Posterior vena cava (tissue), 2 donors: ENCODE measurements at places on chromosomes 7 and 10.

- DNase-seq = peak; percentile 73
Observed at GRCh38 chr7:104552102-104552501, 223.7 kb downstream of the LHFPL3 start.

DNA sequence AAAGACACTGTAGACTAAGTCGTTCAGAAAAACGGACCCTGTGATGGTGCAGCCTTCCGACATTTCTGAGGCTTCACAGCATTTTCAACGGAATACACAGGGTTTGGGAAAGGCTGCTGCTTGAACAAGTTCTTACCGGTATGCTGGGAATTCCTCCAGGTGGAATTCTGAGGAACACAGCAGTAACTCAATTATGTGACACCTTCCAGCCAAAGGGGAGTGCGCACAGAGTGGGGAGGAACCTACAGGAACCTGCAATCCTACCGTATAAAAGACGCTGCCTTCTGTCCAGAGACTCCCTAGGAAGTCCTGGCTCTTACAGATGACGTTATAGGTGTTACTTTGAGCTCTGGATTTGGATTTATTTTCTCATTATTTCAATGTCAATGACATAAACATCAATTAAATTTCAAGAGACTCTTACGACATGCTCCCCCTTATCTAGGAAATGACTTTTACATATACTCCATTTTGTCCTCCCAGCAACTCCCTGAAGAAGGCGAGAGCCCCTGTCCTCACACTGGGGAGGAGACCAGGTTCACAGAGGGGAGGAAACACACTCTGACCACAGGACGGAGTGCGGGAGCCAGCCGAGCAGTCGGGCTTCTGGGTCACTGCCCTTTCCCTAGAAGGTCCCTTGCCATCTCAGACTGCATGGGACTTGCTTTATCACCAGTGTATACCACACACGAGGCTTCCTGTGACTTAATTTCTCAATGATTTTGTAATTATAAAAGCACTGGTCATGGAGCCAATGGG is 27.9 kb downstream of the VIPR2 start:
- peak; percentile 53 for DNase-seq

DNA sequence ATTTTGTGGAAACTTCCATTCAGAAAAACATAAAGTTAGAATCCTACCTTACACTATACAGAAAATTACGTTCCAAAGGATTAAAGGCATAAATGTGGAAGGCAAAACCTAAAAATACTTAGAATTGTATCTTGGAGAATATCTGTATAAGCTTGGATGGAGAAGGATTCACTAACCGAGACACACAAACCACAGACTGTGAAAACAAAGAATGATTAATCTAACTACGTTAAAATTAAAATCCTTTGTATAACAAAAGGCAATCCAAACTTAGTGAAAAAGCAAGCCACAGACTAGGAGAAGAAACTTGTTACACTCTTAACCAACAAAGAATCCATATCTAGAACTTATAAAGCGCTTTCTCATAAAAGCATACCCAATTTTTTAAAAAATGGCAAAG is 678.8 kb downstream of the INHBA start:
- DNase-seq = no peak

DNA sequence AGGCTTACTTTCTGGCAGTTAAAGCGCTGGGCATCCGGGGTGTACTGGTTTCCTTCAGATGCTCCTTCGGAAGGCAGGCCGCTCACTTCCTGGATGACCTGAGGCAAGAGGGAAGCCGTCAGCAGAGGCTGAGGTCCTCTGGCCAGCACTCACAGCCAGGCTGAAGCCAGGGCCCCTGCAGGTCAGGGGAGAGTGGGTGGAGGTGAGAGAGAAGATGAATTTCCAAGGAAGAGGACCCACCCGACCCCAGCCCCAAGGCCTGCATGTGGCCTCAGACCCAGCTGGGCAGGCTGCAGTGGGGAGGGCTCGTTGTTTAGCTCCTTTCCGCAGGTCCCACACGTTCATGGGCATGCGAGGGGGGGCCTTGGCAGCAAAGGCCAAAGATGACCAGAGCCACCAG is 71.3 kb downstream of the VWA2 start:
- DNase-seq = peak; percentile 77

GRCh38 chr10:21022821-21023220 is 125.7 kb upstream of the NEBL start:
- DNase-seq = no peak

GRCh38 chr10:871951-872403 is 59.5 kb downstream of the LARP4B start:
- DNase-seq = no peak

DNA sequence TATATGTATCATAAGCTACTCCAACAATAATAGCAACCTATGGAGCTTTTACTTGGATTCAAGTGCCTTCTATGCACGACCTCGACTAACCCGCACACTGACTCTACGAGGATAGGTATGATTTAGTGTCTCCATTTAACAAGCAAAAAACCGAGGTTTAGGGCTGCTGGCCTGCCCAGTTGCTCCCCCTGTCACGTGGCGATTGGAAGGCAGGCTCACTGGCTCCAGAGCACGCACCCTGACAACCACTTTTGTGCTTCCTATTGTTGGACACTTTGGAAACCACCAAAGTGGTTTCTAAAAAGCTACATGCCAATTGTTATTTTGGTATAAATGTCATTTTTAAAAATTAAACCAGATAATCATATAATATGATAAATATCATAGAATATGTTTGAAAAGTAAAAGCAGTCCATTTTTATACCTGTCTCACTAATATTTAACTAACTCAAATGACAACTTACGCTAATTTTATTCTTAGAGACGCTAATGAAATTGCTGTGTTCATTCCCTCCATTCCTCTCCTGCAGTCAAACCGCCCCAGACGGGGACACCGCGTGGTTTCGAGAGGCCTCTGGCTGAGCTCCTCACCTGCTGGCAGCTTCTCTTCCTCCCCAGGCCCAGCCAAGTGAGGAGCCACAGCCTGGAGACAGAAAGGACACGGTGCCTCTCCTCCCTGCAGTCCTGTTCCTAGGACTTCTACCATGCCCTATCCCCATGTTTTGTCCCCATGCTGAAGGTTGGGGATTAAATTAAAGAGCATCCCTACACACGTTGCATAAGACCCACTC is 22.2 kb upstream of the RHEB start:
- DNase-seq = no peak

GRCh38 chr7:30671793-30672465 is 10.3 kb downstream of the CRHR2 start:
- no peak for DNase-seq

- no peak for DNase-seq
Observed at GRCh38 chr7:90092506-90092905, 61.8 kb upstream of the STEAP1 start.

- DNase-seq = no peak
Observed at GRCh38 chr7:26658389-26659084, 205.9 kb downstream of the SKAP2 start.

- DNase-seq = no peak
Observed at GRCh38 chr10:659688-660141, 29.8 kb downstream of the DIP2C start.

- no peak for DNase-seq
Observed at GRCh38 chr7:10122551-10123100, 851.0 kb upstream of the PHF14 start.

- DNase-seq = no peak
Observed at GRCh38 chr7:1401011-1401410, 58.3 kb downstream of the MICALL2 start.

DNA sequence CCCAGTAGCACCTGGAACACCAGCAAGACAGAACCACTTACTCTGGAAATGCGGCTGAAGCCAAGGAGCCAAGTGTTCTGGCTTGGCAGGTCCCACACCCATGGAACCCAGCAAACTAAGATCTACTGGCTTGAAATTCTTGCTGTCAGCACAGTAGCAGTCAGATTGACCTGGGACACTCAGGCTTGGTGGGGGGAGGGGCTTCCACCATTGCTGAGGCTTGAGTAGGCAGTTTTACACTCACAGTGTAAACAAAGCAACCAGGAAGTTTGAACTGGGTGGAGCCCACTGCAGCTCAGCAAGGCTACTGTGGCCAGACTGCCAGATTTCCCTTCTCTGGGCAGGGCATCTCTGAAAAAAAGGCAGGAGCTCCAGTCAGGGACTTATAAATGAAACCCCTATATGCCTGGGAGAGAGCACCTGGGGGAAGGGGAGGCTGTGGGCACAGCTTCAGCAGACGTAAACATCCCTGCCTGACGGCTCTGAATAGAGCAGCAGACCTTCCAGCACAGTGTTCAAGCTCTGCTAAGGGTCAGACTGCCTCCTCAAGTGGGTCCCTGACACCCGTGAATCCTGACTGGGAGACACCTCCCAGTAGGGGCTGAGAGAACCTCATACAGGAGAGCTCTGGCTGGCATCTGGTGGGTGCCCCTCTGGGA is 121.2 kb downstream of the MTERF1 start:
- DNase-seq = no peak

- DNase-seq = no peak
Observed at GRCh38 chr7:116101704-116102103, 71.1 kb upstream of the TFEC start.

DNA sequence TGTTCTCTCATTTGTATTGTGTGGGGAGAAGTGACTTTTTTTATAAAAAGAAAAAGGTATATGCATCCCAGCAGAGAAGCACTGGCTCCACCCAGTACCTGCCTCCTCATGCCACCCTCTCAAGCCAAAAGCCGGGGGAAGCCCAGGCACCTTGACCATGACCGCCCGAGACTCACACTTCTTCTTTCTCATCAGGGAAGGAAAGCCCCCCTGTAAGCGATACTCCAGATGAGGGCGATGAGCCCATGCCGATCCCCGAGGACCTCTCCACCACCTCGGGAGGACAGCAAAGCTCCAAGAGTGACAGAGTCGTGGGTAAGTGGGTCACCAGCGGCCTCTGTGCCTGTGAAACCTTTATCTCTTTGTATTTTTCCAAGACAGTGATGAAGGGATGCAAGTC is 22.9 kb downstream of the IKZF1 start:
- DNase-seq = no peak

GRCh38 chr10:78966844-78967488 is 101.8 kb upstream of the ZMIZ1 start:
- DNase-seq = no peak

- no peak for DNase-seq
Observed at GRCh38 chr7:45295222-45295621, 137.6 kb downstream of the RAMP3 start.

DNA sequence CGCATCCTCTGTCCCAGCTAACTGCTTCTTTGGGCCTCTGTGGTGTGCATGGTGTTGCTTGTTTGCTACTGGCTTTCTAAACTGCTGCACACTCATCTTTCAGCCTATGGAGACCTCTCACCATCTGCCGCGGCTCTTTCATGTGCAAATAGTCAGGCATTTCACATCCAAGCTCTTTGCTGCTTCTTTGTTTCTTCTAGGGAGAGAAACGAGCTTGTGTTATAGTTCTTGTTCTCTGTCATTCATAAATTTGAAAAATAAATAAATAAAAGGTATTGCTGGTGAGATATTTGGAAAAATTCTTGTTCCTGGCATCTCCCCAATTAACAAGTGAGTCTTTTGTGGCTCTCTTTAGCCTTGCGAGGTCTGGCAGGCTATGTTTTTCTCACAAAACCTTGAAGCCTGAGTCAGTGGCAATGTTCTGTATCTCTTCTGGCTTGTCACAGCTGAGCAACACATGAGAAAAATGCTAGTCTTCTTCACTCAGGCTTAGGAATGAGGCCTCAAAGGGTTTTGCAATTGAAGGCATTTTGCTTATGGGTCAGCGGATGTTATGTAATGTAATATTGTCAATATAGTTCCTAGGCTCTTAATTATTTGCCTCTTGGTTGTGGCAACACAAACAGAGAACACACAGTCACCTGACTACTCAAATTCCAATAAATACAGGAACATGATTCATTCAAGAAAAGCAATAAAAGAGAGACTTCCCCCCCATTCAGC is 274.0 kb downstream of the FRMD4A start:
- DNase-seq = no peak

DNA sequence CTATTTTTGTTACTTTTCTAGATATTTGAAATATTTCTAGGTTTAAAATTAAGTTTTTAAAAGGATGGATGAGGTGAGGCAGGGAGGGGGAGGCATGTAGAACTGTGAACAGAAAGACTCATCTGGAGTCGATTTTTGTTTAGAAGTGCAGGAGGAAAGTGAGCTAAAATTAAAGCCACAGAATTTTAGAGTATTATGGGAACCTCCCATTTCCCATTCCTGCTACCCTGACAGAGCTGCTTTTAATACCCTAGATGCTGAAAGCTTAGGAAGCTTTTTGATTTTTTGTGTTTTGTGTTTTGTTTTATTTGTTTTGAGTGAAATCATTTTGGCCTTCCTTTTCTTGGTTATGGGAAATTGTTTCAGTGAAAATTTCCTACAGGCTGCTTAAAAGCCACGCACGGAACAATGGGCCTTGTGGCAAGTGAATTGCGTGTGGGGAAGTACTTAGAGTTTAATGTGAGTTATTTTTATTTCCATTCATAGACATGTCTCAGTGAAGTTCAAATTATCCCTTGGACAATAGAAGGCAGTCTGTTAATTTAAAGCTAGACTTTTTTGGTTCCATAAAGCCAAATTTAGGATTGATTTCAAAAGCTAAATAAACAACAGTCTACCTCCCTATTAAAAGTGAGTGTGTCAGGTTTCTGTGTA is 102.0 kb upstream of the HDAC9 start:
- no peak for DNase-seq

GRCh38 chr7:150937848-150938561 is 40.1 kb downstream of the KCNH2 start:
- DNase-seq = peak; percentile 79

DNA sequence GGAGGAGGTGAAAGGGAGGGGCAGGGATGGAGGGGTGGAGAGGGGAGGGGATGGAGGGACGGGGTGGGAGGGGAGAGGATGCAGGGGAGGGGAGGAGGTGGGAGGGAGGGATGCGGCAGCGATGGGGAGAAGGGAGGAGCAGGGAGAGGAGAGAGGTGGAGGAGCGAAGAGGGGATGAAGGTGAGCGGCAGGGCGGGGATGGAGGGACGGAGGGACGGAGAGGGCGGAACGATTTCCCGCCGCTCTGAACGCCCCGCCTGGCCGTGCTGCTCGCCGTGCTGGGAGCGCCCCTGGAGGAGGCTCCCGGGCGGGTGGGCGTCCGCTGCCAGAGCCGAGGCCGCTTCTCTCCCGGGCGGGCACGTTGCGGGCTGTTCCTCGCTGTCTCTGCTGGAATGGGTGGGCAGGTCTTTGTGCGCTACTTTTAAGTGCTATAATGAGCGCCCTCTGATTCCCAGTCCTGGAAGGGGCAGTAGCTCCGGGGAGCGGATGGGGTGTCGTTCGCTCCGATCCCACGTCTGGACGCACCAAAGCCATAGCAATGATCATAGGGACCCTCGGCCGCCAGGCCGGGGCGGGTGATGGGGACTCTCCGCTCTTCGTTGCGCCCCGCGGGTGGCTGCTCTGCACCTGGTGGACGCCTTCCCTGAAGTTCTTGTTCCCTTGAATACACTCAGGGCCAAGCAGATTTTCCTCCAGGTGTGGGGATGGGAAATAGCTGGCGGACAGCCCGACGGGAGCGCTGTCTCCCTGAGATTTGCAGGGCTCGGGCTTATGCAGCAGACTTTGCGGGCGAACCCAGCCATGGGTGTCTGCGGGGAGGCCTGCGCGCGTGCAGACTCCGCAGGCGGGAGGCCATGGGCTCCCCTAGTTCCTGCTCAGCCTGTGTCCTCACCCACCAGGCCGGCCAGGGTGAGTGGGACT is 81.1 kb upstream of the CPXM2 start:
- DNase-seq = no peak
